ENCODE measurements at places on chromosomes 16 and 17.

DNA sequence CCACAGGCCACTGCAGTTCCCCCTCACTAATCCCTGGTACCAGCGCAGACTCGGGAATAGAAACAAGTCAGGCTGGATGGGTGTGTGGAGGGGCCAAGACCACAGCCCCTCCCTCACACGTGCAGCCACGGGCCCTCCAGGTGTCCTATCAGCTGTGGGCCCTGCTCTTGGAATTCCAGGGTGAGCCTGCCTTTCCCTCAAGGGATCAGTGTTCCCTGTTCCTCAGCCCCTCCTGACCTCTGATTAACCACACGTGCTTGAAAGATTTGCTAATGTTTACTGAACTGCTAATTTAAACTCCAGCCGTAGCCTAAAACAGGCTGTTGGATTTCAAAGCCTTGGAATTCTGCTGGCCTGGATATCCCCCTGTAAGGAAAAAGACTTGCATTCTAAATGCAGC lies 146.4 kb downstream of the SOCS1 start:
- no peak for DNase-seq

- DNase-seq, result no peak
Measured at GRCh38 chr16:49947907-49948678, 76.9 kb upstream of the CNEP1R1 start.

DNA sequence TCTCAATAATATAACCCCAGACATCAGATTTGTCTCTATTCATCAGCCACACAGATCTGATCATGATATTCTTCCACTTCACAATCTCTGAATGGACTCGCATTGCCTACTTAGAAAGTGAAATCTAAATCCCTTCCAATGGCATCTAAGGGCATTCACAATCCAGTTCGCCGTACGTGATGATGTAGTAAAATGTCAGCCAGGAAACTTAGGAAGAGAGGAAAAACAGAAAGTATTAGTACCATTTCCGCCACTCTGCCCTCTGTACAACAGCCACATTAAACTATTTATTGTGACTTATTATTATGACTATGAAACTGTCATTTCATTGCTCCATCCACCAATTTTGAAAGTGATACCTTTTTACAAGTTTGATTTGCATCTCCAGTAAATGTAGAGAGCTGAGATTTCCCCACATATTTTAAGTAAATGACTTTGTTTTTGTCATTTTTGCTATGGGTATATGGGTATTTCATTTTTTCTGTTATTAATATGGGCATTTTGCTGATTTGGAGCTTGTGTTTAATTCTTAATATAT lies 69.4 kb upstream of the SMIM36 start:
- no peak for DNase-seq

GRCh38 chr17:38746004-38746848 lies 1.9 kb downstream of the PCGF2 start:
- no peak for DNase-seq

- DNase-seq, result no peak
Measured at GRCh38 chr16:86303787-86304678, 206.3 kb upstream of the FOXF1 start.

- DNase-seq, result no peak
Measured at GRCh38 chr17:35129154-35129972, 7.9 kb downstream of the FNDC8 start.

GRCh38 chr16:81846105-81846504 lies 67.0 kb downstream of the PLCG2 start:
- no peak for DNase-seq
